ENCODE measurements at places on chromosomes 3 and 15.

DNA sequence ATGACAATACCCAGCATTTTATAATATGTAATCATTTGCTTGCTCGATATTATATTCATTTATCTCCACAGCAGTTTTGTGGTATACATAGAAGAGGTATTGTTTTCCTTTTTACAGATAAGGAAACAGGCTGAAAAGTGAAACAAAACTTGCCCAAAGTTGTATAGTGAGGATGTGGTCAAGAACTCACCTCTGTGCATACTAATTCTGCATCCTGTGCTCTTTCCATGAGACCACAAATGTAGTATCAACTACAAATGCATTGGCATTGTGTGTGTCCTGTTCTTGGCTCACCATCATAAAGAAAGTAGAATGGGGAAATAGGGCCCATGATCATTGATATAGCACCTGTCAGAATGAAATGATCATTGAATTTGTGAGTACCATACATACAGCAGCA is 167.3 kb downstream of the NECTIN3 start:
- no peak for DNase-seq

- DNase-seq, result no peak
Measured at GRCh38 chr15:36831904-36832287, 252.5 kb downstream of the CDIN1 start.

DNA sequence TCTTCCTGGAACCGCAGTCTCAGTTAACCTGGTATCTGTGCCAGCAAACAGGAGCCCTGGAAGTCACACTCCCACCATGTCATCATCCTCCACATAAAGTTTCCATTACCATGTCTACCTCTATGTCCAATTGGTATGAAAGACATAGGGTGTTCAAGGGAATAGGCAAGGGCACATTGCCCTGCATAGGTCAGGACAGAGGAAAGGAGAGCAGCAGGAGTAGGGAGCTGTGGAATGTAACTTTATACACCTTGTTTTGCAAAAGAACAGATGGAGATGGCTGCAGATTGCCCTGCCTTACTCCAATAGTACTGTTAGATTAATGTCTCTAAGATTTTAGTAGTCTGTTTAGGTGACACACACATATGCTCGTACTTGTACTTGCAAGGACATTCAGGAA is 1056.4 kb downstream of the NTRK3 start:
- DNase-seq, result no peak

GRCh38 chr15:74776821-74777768 is 4.8 kb upstream of the CSK start:
- no peak for DNase-seq

DNA sequence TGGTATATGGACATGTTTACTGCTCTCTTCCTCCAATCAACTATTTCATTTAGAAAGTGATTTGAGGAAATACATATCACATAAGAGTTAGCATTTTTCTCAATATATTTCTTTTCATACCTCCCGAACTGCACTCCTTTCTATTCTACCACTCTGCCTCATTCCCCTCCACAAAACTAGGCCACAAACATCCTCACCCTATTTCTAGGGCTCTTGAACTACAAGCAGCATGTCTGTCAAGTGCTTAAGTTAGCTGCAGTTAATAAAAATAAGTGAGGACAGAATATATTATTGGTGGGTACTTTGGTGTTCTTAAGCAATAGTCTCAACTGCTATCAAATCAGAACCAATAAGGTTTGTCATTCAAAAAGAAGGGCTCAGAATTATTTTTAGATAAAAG is 125.1 kb downstream of the CLASP2 start:
- no peak for DNase-seq

DNA sequence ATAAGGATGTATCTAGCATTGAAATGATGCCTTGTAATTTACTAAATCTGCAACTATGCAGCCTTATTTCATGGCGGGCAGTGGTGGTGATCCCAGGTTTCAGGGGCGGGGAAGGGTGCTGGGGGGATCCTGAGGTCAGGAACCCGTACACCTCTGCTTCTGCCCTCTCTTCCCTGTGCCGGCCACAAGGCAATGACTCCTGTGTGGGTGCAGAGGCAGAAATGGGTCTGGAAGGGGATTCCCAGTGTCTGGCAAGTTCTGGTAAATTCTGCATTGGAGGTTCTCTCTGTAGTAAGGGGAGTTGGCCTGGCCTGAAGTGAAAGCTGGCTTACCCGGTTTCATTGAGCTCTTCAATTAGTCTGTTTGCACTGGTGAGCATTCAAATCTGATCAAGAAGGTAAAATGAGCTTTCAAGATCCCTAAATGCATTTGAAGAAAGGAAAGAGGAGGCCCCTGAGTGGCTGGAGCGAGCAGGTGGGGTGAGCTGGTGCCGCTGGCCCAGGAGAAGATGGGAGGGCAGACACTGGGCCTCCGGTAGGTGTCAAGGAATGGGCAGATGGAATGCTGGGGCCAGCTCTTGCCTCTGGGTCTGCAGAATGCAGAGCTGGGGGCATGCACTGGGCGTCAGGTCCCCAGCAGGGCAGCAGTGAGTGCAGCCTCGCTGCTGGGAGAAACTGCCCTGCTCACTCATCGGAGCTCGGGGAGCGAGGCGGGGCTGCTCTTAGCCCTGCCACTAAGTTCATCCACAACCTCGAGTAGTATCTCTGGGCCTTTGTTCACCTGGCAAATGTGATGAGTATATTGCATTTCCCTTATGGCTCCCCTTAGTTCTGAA is 13.7 kb downstream of the NRROS start:
- DNase-seq, result no peak

GRCh38 chr15:81023483-81024264 is 23.0 kb downstream of the TLNRD1 start:
- DNase-seq, result no peak

Measured in AG04450 (cell line).